Activated effector memory CD4-positive, alpha-beta T cell treated with Interleukin-2 at 50 U/mL for 16 hours (primary cell): ENCODE measurements at places on chromosomes 13 and 19.

DNA sequence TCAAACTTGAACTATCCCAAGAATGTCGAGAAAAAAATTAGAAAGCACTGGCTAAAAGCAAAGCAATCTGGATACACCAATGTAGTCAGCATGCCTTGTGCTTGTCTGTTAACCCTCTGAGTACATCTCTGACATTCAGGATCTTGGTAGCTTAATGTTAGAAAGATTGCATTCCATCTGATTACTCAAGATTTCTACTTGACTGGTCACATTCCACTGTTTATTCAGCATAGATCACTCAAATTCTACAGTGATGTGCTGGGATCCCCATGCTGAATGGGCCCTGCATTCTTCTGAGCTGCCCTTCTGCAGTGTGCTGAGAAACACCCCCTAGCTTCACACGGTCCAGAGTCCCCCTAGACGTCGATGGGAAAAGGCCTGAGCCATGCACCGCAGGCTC, 295.4 kb upstream of the MAB21L1 start:
- DNase-seq, result no peak

DNA sequence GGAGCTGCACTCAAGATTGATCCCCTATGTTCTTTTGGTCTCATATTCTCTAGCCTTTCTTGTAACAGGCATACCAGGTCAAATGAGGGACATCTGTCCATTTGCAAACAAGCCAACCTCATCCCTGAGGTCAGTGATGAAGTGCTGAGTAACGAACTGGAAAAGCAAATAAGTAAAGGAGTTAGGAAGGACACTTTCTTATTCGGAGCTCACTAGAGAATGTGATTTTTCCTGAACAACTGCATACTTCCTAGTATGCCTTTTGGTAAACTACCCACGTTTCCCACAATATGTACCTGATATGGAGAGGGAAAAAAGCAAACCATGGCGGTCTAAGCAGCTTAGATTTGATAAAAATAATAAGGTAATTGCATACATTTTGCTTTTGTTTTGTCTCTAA, 91.0 kb upstream of the MYCBP2 start:
- DNase-seq, result no peak

- no peak for DNase-seq
Observed at GRCh38 chr13:103876571-103876970, 810.4 kb upstream of the SLC10A2 start.

- no peak for DNase-seq
Observed at GRCh38 chr19:1170938-1171754, 2.9 kb downstream of the SBNO2 start.

GRCh38 chr19:7645163-7645562, 8.3 kb downstream of the STXBP2 start:
- no peak for DNase-seq

DNA sequence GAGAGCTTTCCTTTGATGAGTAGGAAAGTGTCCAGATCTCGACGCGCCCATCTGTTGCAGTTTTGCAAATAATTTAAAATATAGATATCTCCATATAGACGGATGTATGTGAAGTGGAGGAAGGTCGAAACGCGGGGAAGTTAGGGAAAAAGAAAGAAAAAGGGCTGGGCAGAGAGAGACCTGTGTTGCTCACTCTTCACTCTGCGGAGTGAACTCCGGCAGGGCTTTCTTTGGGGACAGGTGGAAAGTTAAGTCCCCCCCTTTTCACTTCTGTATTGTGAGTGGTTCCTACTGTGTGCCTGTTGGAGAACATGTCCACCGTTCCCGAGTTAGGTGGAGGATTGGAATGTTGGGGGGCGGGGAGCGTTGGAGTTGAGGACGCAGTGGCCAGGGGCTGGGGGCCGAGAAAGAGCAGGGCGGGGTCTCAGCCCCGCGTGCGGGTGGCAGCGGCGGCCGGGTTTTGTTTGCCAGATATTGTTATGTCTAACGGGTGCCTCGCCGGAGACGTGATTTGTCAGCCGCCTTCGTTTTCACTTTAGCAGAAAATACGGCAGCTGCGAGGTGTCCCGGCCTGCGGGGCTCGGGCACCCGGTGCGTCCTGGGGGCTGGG, 145.1 kb upstream of the ZNF536 start:
- no peak for DNase-seq

DNA sequence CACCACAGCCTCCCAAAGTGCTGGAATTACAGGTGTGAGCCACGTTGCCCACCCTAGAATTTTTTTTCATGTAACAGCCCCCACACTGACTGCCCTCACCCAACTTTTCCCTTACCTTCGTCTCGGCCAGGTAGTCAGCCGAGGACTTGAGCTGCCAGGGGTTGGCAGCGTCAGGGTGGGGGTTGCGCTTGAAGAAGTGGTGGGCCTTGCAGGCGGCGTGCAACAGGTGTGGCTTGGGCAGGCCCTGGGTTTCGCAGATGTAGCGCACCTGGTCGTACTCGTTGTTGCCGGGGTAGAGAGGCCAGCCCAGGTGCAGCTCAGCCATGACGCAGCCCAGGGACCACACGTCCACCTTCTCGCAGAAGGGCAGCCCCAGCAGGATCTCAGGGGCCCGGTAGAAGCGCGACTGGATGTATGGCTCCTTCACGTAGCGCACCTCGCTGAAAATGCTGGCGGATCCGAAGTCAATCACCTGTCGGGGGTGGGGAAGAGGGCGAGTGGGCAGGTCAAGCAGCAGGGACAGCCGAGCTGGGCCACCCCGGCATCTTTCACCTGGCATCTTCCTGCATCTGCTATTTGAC, 6.2 kb downstream of the HIPK4 start:
- no peak for DNase-seq

DNA sequence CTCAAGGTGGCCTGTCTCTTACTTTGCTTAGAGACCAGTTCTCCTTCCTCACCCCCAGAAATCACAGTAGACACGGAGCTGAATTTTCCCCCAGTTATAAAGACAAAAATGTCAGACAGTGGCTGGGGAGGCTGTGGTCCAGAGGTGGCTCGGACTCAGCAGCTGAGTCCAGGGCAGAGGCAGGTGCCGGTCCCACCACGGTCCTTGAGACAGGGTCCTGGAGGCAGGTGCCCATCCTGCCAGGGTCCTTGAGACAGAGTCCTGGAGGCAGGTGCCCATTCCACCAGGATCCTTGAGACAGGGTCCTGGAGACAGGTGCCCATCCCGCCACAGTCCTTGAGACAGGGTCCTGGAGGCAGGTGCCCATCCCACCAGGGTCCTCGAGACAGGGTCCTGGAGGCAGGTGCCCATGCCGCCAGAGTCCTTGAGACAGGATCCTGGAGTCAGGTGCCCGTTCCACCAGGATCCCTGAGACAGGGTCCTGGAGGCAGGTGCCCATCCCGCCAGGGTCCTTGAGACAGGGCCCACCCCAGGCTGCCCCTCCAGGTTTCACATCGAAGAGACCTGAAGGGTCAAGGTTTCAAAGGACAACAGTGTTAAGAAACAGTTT, 23.1 kb downstream of the PEPD start:
- DNase-seq, result no peak

DNA sequence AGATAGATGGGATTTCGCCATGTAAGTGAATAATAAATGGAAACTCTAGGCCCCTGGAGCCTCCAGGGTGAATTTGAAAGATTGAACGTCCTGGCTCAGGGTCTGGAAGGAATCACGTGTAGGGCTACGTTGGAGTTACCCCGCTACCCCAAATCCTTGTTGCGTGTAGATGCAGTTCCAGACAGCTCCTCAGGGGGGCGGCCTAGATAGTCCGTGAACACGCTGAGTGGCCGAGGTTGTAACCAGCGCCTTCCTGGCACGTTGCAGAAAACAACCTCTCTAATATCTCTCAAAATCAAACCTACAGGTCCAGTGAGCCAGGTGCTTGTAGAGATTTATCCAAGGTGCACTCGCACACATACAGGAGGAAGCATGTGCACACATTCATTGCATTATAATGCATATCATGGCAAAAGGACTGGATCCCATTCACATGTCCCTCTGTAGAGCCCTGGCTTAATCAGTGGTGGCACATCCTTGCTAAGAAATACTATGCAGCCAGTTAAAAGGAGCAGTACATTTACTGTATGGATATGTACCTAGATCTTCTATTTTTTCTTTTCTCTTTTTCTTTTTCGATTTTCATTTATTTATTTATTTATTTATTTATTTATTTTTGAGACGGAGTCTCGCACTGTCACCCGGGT, 2.5 kb upstream of the KEAP1 start:
- DNase-seq, result peak; percentile 73

DNA sequence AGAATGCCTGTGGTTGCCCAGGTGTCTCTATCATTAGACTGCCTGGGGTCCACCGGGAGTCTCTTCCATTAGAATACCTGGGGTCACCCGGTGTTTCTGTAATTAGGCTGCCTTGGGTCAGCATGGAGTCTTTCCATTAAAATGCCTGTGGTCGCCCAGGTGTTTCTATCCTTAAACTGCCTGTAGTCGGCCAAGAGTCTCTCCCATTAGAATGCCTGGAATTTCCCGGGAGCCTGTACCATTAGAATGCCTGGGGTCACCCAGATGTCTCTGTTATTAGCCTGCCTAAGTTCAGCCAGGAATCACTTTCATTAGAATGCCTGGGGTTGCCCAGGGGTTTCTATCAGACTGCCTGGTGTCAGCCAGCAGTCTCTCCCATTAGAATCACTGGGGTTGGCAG, 1492.8 kb downstream of the UQCRFS1 start:
- DNase-seq, result no peak

DNA sequence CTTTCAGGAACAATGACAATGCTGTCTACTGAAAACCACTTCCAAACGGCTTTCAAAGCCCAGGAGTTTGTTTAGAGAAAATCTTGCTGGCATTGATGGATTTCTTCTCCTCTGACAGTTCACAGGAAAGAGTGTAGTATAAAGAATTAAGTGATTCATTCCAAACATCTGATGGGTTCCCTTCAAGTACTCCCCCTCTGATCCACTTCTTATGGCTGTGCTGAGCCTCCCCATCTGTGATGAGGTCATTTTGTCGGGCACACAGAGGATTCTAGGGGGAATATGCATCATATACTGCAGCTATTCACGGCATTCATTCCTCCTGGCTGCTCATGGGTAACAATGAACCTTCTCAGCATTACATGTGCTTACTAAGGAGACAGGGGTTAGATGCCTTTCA, 107.9 kb downstream of the RGCC start:
- DNase-seq, result no peak

- no peak for DNase-seq
Observed at GRCh38 chr13:104301171-104301975, 1235.2 kb upstream of the SLC10A2 start.

GRCh38 chr13:27745301-27745700, 47.0 kb upstream of the GSX1 start:
- DNase-seq, result no peak

DNA sequence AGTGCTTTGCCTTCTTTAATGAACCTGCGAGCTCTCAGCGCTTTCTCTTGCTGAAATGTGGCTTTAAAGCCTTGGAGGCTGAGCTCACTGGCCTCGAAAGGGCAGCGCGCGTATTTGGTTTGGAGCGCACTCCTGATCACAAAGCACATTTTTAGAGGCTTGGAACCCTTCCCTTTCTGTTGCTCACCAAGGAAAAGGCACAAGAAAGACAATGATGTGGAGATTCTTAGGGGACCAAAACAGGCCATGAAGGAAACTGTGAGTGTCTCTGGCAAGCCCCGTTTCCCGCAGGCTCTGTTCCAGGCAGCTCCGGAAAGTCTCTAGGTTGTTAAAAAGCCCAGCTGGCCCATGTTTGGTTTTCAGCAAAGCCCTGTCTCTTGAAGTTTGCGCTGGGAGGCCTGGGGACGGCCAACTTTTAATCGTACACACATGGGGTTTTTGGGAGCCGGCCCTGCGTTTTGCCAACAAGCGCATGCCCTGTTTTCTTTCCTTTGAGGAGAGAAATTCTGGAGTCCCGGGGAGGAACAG, 9.4 kb upstream of the SPC24 start:
- no peak for DNase-seq

- no peak for DNase-seq
Observed at GRCh38 chr19:55325172-55325571, at the start of gene TMEM150B. TMEM150B (minus strand) TSS chr19:55325341; CDS start chr19:55321036, 4,305 bp downstream.

DNA sequence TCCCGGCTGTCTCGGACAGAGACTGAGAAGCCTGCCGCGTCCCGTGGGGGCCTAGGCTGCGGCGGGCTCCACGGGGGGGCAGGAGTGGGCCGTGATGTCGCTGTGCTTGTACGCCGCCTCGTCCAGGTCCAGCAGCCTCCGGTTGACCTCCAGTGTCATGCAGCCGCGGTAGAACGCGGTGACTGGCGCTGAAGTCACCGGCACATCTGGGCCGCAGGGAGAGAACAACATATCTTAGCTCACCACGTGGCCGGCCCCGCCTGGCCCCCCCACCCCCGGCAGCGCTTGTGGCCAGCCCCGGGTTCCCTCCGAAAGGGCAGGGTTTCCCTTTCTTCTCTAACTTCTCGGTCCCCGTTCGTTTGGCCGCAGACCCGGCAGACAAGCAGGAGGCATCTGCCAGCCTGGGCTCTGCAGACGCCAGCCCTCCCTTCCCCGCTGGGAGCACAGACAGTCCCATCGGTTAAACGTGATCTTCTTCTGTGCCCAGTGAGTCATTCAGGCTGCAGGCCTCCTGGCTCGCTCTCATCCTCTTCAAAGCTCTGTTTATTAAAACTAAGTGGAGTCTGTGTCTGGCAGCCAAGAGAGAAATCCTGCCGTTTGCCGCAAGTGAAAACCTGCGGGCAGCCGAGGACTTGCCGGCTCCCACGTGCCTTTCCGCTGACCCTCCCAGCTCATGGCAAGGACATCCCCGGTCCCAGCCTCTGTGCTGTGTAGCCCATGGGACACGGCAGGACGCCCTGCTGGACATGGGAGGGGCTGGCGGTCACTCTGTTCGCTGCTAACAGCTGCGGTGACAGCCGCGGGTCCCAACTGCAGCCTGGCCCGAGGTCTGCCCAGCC, 42.8 kb downstream of the GAS6 start:
- DNase-seq, result no peak

DNA sequence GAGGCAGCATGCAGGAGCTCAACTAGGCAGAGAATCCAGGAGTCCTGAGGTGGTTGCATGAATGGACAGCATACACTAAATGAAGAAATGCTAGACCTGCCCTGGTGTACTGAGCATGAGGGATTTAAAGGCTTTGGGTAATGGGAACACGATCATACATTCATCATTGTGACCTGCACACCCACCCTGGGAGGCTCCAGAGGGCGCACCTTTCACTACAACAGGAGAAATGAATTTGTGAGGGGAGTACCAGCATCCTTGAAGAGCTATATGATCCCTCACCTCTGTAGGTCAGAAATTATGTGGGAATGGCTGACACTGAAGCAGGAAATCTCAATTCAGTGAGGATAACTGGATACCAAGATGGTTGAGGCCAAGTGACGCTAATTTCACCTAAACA, 8.9 kb downstream of the KLK2 start:
- no peak for DNase-seq

- peak; percentile 23 for DNase-seq
Observed at GRCh38 chr13:32639502-32640105, 53.4 kb downstream of the PDS5B start.

GRCh38 chr19:907183-907853, 5.7 kb downstream of the R3HDM4 start:
- no peak for DNase-seq

DNA sequence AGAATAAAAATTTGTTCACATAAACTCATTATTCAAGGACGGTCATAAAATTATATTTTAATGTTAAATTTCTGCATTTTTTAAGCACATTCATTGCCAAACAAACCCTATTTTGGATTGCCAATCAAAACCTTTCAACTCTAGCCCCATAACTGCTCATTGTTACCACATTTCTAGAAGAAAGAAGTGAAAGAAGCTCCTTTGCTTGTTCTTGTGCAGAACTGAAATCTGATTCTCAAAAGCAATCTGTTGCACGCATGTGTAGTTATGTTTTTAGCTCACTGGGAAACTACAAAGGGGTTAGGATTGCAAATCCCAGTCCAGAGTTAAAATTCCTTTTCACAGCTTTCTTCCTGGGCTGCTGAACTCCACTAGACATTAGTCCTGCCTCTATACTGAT, 109.5 kb upstream of the MIR17HG start:
- DNase-seq, result no peak
